ENCODE measurements at places on chromosomes 5 and 9.
A peak's percentile ranks its signal among the peaks of the same experiment; 100 is the strongest.

- DNase-seq, result no peak
Measured at GRCh38 chr9:727767-728166, 113.7 kb upstream of the DMRT1 start.

DNA sequence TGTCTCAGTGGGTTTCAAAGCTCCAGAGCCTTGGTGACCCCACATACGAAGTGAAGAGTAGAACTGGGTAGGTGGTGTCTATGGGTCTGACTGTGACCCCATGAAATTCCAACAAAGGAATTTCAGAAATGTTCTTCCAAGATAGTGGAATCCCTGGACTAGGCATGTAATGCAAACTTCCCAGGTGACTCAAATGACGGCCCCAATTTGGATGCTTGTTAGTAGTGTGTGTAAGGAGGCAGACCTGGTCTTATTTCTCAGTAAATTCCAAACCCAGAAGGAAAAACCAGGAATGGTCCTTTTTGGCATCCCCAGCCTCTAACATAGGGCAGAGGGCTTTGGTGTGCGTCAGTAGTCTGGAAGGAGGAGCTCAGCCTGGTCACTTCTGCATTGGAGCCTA is 43.6 kb upstream of the ABCA1 start:
- DNase-seq, result no peak

GRCh38 chr5:39274398-39275085 is 55.2 kb upstream of the FYB1 start:
- no peak for DNase-seq

GRCh38 chr5:144844086-144844485 is 673.4 kb downstream of the KCTD16 start:
- no peak for DNase-seq

GRCh38 chr9:125844611-125845010 is 97.4 kb downstream of the PBX3 start:
- no peak for DNase-seq

DNA sequence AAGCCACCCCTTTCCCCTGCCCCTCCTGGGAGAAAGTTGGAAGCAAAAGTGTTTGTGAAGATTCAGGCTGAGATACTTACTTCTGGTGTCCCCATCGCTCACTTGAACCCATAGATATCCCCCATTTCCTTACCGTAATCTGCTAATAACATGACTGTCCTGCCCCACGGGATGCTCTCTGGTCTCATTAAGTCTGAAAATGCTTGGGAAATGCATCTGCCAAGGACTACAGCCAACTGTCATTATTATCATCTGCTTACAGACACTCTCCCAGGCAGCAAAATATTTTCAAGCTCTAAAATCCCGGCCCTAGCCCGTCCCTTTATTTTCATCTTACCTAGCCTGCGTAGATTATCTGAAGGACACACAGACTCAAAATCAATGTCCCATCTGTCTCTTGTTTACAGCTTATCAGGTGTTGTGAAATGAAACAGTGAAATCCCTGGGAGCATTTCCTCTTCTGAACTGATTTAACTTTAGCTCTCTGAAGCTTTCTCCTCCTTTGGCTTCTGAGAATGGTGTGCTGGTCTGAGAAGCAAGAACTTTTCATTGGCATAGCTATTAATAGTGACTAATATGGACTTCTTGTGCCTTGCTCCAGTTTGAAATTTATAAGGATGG is 126.9 kb upstream of the OSMR start:
- no peak for DNase-seq

DNA sequence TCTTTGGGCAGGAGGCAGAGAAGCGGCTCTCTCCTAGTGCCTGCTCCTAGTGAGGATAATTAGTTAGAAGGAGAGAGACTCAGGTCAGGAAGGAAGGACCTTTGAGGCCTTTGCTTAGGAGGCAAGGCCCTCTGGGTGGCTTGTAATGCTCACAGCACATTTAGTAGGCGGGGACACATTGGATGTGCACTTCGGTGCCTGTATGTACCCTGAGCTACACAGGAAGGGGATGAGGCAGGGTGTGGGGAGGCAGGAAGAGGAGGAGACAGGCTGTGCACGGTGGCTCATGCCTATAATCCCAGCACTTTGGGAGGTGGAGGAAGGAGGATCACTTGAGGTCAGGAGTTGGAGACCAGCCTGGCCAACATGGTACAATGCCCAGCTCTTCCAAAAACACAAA is 7.2 kb upstream of the LCN2 start:
- no peak for DNase-seq

DNA sequence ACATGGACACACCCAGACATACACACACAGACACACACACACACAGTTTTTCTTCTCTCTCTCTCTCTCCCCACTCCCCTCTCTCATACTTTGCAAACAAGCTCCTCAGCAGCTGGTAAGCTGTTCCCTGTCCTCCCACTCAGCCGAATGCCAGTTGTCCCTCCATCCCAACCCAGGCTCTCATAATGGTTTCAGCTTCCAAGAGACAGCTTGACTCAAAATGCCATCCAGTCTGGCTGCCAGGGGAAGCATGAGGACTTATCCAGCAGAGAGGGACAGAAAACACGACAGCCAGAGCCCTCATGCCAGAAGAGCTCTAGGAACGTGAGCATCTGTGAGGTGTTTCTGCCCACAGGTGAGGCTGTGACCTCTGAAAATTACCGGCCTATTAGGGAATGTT is 112.6 kb upstream of the SPDL1 start:
- DNase-seq, result no peak

DNA sequence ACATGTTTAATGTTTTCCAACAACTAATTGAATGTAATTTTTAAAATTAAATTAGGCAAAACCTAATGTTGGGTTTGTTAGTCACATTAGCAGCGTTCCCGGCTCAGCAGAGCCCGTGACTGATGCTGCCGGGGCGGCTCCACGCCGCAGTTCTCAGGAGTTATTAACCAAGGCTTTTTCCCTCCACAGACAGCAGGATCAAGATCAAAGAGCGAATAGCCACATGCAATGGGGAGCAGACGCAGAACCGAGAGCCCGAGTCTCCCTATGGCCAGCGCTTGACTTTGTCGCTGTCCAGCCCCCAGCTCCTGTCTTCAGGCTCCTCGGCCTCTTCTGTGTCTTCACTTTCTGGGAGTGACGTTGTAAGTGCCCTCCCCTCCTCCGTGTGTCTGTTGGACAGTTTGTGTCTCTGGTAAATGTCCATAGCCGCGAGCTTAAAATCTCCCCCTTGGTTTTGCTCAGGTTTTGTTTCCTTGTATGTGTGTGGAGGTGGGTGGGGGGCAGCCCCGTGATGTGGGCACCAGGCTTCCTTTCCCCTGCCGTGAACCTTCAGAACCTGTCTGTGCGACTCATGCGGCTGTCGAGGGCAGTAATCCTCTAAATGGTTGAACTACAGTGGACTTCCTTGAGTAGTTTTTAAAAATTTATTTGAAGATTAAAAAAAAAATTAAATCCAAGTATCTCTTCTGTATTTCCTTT is 37.1 kb downstream of the TENT4A start:
- no peak for DNase-seq

DNA sequence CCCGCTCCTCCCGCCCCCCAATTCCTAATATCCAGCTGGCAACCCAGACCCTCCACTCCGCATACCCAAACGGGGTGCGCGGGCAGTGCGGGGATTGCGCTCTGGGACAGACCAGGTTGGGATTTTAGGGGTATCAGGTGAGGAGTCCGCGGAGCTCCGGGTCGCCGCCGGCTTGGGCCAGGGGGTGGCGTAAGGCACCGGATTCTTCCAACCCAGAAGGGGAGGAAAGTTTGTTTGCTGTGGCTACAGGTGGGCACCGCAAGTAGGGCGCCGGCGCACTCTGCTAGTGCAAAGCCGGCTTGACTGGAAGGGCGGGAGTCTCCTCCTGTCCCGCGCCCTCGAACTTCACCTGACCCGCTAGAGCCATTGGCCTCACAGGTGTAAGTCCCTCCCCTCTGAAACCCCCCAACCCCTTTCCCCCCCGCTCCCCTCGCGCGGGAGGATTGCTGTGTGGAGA is 709 bp downstream of the IQGAP2 start:
- DNase-seq, result peak; percentile 67

DNA sequence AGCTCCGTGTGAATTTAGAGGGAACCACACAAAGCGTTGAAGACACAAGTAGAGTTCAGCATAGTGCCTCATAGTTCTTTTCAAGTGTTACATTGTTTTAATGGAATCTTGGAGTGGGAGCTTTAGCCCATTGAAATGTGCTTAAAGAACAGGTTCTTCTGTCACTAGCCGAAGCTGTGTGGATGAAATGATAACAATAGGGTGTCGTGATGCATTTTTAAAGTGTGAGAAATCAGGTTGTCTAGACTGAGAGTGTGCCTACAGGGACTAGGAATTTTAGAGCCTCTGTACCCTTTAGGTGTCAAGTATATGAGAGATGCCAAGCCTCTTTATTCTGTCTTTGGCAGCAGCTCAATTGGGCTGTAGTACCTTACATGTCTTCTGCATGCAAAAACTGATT is 83.0 kb downstream of the NDUFS4 start:
- DNase-seq, result no peak

- no peak for DNase-seq
Measured at GRCh38 chr5:109256486-109256885, 153.3 kb downstream of the PJA2 start.

DNA sequence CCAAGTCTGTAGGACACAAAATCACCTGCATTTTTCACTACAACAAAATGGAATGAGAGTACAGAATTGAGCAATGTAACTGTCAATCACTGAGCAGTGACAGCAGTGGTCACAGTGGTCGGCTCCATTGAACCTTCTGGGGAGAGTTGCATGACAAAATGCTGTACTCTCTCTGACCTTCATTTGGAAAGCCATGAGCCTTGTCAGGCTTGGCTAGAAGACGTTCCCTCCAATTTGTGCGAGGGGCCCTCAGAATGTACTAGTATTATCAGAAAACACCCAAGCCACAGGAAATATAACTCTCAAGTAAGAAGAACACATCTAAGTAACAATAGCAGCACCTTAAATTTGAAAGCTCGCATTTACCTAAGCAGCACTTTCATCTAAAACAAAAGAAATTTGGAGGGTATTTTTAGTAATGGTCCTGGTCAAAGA is 425.6 kb upstream of the MEF2C start:
- no peak for DNase-seq

DNA sequence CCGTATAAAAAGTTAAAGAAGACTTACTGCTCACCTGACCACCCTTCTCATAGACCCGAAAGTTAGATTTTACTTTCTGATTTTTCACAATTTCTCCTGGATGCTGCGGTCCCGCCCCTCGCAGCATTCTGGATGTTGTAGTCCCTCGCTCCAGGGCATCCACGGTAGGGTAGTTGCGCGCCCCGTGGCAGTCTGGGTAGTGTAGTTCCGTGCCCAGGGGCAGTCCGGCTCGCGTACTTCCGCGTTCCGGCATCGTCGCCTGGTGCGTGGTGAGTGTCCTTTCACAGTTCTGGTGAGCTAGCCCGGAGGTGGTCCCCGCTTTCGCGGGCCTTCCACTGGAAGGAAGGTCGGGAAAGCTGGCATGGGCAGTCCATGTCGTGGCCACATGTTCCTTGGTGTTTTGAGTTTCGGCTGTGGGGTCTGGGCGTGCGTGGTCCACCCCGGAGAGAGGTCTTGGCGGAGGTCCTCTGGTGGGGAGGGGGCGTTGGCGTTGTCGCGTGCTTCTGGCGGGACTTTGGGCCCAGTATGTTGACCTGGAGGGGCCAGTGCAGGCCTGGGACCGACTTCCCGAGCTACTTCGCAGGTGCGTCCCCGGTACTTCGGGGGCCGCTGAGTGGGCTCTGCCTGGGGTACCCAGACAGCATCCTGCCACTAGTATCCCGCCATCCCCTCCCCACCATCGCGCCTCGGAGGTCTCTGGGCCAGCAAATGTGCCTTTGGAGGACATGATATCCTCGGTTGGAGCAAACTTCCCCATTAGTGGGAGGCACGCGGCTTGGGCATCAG is at the start of gene ZNF169:
ZNF169 (plus strand) TSS at position 222 of the 786 bp plus-strand sequence. CDS start 19,515 bp downstream, outside the sequence.
- DNase-seq, result peak; percentile 93

DNA sequence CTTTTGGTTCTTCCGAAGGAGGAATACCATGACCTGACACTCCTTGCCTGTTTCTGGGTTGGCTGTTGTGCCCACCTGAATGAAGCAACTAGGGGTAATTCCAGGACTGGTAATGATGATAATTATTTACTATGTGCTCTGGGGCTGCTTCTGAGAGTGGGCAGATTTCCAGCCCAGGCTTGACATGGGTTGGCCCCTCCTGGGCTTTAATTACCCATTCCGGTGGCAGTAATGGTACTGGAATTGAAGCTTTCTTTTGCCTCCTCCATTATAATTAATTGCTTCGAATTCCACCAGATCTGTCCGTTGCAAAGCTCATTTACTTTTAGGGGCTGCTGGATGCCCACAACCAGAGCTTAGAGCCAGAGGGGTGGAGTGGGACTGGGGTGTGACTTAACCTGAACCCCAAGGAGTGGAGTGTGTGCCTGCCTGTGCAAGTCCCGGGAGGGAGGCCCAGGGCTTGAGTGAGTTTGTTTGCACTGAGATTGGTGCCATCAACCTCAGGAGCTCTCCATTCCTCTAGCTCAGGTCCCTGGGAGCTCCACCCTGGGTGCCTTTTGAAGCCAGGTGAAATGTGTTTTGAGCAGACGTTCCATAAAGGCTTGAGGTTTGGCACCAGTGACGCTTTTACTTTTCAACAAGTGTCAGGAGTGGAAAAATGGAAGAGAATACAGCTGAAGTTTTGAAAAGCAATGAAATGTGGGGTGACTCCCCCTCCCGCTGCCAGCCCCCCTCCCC is 214.6 kb downstream of the PDZD2 start:
- no peak for DNase-seq

GRCh38 chr5:61766141-61766540 is 434.1 kb downstream of the ZSWIM6 start:
- no peak for DNase-seq

GRCh38 chr5:5979377-5979760 is 399.0 kb downstream of the MED10 start:
- peak; percentile 66 for DNase-seq

GRCh38 chr9:37575921-37576721 is at the start of gene FBXO10:
TSS of gene FBXO10 (minus strand) at chr9:37576380. CDS start at chr9:37541768, 34,612 bp downstream.
- DNase-seq, result peak; percentile 77

- DNase-seq, result no peak
Measured at GRCh38 chr5:6383376-6383775, 5.0 kb upstream of the MED10 start.

DNA sequence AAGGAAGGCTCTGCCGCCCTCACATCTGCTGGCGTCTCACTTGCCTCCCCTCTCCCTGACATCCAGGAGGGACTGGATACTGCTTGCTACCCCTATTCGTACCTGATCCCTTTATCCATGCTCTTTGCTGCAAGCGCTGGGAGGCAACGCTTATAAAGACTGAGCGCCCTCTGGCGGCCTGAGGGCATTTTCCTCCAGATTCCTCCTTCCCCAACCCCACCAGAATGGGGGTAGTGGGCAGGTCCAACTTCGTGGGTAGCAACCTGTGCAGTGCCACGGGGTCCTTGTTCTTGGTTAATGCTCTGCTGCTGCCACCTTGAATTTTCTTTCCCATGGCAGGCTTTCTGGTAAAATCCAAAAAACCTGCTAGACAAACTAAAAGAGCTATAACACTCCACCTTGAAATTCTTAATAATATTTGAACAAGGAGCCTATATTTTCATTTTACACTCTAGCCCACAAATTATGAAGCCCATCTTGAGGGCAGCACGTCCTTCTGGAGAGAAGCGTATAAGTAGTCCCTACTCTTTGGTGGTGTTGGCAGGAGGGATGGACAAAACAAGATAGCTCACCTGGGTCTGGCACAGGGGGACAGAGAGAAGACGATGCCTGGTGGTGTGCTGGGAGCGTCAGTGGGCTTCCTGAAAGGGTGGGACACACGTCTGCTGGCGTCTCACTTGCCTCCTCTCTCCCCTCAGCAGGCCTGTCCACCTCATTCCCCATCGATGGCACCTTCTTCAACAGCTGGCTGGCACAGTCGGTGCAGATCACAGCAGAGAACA is 52.5 kb downstream of the JADE2 start:
- peak; percentile 89 for DNase-seq

- no peak for DNase-seq
Measured at GRCh38 chr9:134236935-134237629, 72.7 kb upstream of the RNU6ATAC start.

All from adrenal gland (tissue), 19 donors.